ENCODE measurements at places on chromosomes 3 and 15. TPM values are rescaled to one million over a fixed set of nuclear protein-coding genes. Genes with fewer than 3 reads are reported as not detected.

HGD gene
- 0.11 TPM for polyA plus RNA-seq

SCAMP5 gene
- polyA plus RNA-seq: 3.6 TPM

SAMMSON gene
- polyA plus RNA-seq: not detected

INSYN1 gene
- 3.5 TPM for polyA plus RNA-seq

ANKRD63 gene
- not detected for polyA plus RNA-seq

ZNF710 gene
- polyA plus RNA-seq: 2.0 TPM

KIF9 gene
- 2.5 TPM for polyA plus RNA-seq

GREM1 gene
- polyA plus RNA-seq: 2,694 TPM

GOLGA8T gene
- not detected for polyA plus RNA-seq

SNTN gene
- not detected for polyA plus RNA-seq

LRRC15 gene
- 0.67 TPM for polyA plus RNA-seq

SLC24A5 gene
- polyA plus RNA-seq: not detected

CPEB1 gene
- 4.1 TPM for polyA plus RNA-seq

DNA sequence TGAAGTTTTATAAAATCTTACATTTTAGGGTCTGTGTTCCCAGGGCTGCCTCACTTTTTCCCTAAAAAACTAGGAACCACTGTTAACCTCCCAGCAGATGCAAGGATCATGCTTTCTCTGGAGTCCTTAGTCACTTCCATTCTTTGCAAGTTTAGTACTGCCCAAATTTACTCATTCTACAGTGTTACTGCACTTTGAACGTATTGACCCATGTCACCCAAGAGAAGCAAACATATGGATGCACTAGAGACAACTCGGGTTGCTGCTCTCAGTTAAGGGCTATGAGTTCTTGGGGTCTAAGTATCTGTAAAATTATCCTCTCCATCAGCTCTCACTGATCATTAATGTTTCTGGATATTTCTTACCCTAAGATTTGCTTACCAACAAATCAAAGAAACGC lies 59.0 kb downstream of the LEO1 start:
- no peak for DNase-seq

- no peak for DNase-seq
Measured at GRCh38 chr3:126558336-126559071, at the start of gene C3orf22. Gene C3orf22, minus strand, starts transcription at chr3:126558932. Its CDS starts 5,542 bp downstream, at chr3:126553390.

- DNase-seq: no peak
Measured at GRCh38 chr15:94760348-94760747, 529.0 kb downstream of the MCTP2 start.

DNA sequence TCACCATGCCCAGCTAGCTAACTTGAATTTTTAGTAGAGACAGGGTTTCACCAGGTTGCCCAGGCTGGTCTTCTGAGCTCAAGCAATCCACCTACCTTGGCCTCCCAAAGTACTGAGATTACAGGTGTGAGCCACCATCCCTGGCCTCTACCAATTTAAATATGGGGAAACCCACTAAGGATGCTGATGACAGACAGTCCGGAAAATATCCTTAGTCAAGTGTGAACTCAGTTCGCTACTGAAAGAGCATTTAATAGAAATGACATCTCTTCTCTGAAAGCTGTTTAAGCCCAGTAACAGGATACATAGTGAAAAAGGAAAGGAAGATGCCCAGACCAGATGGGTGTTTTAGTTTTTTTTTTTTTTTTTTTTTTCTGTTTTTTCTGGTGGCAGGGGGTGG lies 7.7 kb upstream of the GRAMD2A start:
- DNase-seq: no peak

- DNase-seq: no peak
Measured at GRCh38 chr3:69250014-69250413, 127.6 kb upstream of the LMOD3 start.

- DNase-seq: no peak
Measured at GRCh38 chr3:80391573-80391972, 623.8 kb upstream of the ROBO1 start.

DNA sequence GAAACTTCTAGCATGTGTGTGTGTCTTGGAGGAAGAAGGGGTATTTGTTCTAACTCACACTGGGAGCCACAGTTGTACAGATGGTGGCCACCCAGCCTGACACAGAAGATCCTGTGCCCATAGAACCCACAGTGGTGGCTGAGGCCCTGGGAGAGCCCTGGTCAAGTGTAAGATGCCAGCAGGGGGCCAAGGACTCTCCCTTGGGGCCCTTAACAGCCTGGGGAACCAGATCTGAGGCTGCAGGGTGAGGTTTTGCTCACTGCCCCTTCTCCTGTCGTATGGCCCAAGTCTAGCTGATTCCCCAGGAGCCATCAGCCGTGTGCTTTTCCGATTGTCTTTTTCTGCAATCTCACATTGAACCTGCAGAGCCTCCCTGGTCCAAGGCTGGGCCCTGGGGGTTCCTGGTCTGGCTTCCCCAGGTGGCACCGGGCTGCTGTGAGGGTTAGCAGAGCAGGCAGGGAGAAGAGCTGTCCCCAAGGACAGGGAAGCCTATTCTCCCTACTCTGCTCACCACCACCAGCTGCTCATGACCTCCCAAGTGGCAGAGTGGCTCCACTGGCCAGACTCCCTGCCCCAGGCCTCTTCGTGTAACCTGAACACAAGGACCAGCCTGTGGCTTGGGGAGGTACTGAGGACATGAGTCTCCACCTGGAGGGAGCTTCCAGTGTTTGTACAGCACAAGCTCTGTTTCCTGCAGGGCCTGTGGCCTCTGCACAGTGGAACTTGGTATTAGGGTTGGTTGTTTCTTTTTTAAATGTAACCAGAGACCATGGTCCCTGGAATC lies 51.9 kb downstream of the CA12 start:
- DNase-seq: no peak

DNA sequence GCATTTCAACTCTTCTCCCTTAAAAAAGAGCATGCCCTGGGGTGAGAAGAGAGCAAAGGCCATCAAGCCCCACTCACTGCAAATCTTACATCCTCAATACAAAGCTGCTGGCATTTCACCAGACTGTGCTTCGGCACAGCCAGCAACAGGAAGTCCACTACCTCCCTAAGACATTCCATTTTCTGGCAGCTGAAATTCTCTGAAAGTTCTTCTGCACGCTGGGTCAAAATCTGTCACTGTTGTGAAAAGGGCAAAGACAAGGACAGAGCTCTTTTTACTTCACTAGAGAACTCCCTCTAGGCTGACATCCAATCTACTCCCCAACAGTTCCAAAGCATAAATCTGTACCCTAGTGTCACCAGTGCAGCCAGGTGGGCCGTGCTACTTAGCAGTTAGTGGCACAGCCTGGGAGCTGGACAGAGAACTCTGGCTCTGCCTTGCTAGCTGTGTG lies 6.3 kb downstream of the MTMR10 start:
- DNase-seq: no peak

GRCh38 chr3:184180165-184180564 lies 5.5 kb downstream of the AP2M1 start:
- no peak for DNase-seq

DNA sequence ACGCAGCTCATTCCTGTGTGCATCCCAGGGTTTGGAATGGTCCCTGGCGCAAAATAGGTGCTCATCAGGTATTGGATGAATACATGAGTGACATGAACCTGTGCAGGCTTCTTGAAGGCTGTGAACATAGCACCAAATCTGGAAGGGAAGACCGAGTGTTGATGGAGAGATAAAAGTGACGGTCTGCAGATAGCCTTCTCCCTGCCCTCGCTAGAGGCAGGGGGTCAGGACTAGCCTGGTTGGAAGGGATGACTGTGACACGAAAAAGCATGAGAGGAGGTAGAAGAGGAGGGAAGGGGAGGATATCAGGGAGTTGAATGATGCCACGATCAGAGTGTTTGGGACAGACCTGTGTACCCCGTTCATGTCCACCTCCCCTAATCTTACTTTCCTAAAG lies 267.1 kb downstream of the XXYLT1 start:
- DNase-seq: no peak

GRCh38 chr15:34889476-34889875 lies 80.1 kb downstream of the AQR start:
- DNase-seq: no peak

- no peak for DNase-seq
Measured at GRCh38 chr3:69494185-69494584, 108.3 kb upstream of the FRMD4B start.

DNA sequence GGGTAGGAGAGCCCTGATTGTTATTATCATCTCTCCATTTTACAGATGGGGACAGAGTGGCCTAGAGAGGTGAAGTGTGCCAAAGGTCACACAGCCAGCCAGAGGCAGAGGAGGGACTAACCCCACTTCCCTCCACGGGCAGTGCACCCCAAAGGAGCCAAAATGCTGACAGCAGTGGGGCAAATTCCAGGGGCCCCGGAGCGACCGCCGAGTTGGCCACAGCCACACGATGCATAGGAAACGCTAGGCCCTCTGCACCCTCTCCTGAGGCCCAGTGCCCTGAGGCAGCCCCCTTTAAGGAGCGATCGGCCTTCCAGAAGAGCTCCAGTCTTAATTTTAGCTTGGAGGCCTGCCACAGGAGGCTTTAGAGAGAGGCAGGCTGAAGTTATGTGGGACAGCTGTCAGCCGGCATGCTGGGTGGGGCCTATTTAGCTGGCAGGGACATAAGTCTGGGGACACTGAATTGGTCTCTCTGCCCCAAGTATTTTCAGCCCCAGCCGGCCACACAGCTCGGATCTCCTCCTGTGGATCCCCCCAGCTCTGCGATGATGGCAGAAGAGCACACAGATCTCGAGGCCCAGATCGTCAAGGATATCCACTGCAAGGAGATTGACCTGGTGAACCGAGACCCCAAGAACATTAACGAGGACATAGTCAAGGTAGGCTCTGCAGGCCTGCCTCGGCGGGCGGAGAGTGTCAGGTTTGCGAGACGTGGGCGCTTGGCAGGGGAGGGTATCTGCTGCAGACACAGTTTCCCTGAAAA lies at the start of gene CAV3:
Gene CAV3, plus strand, starts transcription at position 471 of the 763 bp plus-strand sequence. Its CDS starts 75 bp downstream, at position 546.
- no peak for DNase-seq

GRCh38 chr15:61090386-61091288 lies 138.5 kb downstream of the RORA start:
- DNase-seq: no peak

DNA sequence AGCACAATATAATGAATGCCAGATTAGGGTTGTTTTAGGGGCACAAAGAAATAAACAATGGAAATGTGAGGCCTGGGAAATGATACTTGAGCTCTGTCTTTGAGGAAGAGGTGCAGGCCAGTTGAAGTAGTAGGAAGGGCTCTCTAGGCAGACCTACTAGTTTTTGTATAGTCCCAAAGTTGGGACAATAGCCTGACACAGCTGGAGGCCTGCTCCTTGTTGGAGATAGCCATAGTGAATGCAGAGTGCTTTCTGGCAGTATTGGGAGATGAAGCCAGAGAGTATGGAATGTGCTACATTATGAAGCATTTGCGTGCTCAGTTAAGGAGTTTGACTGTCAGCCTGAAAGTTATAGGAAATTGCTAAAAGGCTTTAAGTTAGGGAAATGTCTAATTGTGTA lies 251.2 kb upstream of the ZPLD1 start:
- DNase-seq: no peak

Data from BJ (cell line).